ENCODE measurements at places on chromosomes 12 and 14. TPM values are rescaled to one million over a fixed set of nuclear protein-coding genes. Genes with fewer than 3 reads are reported as not detected.

ARHGDIB gene
- total RNA-seq = 15.1 TPM

BMP4 gene
- 1.0 TPM for total RNA-seq

- no peak for DNase-seq
Observed at GRCh38 chr12:109517619-109518018, 40.2 kb downstream of the UBE3B start.

- DNase-seq = no peak
Observed at GRCh38 chr14:35268946-35269345, 23.2 kb upstream of the PSMA6 start.

- no peak for DNase-seq
Observed at GRCh38 chr12:69467366-69467765, 2.8 kb upstream of the FRS2 start.

- no peak for DNase-seq
Observed at GRCh38 chr12:90327793-90328743, 619.4 kb upstream of the ATP2B1 start.

DNA sequence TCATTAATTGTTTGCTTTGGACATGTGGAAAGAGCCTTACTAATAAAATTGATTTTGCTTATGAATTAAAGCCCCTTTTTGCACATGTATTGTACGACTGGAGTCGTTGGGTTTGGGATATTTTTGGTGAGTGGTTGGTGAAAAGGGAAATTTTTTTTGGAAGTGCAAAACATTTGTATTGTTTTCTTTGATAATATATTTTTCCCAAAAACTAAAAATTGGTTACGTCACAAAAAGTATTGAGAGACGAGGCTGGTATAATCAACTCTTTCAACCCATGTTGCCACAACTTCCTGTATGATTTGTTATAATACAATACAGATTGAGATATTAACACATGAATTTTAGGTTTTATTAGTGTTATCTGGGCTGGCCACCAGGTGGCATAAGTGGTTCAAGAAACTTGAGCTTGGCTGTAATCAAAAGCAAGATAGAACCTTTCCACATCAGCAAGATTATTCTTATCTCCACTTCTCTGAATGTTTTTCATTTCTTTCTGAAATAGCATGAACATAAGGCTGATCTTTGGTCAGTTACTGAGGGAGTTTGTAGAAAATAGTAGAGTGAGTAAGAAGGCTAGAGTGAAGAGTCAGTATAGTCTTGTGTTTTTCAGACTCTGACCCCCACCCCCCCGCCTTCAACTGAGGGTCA is 8.7 kb downstream of the NGDN start:
- peak; percentile 26 for DNase-seq

- DNase-seq = no peak
Observed at GRCh38 chr14:92463141-92463540, 50.4 kb upstream of the RIN3 start.

DNA sequence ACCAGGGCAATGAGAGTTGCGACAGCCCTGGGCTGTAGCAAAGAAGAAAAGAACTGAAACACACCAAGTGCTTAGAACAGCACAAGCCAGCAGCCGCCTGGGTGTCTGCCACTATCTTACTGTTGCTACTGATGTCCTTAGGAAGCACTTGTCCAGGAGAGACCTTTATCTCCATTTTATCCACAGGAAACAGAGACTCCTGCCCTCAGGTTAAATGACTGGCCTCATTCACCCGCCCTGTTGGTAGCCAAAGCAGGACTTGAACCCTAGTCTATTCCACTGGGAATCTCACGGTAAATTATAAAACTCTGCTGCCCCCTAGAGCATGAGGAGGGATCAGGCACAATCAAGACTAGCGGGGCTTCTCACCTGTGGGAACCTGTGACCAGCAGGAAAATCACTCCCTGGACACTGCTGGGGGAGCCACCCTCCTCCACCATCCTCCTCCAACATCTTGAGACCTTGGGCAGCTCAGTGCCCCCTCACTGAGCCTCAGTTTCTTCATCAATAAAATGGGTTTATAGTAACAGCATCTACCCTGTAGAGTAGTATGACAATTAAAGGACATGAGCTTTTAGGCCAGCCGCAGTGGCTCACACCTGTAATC is 20.5 kb upstream of the TESC start:
- peak; percentile 26 for DNase-seq
